ENCODE measurements at places on chromosomes 1 and 21.

- no peak for DNase-seq
Observed at GRCh38 chr1:107439567-107439966, 298.7 kb downstream of the NTNG1 start.

DNA sequence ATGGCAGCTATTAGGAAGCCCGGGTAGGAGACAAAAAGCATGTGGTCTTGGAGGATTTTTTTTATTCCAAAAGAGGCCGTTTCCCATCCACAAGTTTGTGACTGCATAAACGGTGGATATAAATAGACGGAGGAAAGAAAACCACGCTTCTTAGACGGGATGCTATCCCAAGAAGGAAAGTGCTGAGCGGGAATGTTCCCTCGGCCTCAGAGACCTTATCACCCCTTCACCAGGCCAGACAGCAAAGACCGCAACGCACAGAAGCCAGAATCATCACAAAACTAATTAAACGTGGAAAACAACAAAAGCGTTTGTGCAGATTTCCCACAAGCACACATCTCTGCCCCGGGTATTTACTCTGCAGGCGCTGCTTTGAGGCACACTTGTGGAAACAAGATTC lies 43.2 kb downstream of the HLCS start:
- no peak for DNase-seq

GRCh38 chr1:181021811-181022434 lies 747 bp downstream of the STX6 start:
- peak; percentile 60 for DNase-seq

DNA sequence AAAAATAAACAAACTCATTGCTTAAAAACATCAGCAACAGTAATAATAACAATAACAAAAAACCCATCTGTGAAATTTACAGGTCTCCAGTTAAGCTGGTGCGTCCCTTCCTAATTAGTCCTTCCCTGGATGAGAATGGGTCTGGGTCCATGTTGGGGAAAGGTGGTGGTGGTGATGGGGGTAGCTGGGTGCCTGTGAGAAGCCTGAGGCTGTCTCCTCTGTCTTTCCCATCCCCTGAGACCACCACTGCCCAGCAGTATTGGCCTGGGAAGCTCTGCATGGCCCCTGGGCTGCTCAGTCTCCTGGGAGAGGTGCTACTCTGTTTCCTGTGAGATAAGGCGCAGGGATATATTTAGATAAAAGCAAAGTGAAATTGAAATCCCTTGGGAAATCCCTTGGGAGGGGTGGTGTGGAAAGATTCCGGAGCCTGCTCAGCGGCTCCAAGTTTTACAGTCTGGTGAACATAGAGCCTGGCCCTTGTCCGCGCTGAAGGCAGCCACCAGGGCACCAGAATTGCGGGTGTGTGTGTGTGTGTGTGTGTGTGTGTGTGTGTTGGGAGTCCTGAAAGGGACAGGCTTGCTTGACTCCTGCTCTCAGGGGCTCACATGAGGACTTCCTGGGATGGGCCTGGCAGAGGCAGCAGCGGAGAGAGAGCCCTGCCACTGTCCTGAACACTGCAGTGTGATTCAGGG lies 150.2 kb downstream of the FOXD2 start:
- DNase-seq: no peak

Data from astrocyte (in vitro differentiated cells and primary cell).